ENCODE measurements at places on chromosomes 2 and 18. TPM values are rescaled to one million over a fixed set of nuclear protein-coding genes. Genes with fewer than 3 reads are reported as not detected.
A peak's percentile ranks its signal among the peaks of the same experiment; 100 is the strongest.

Gene LHCGR
- polyA plus RNA-seq: 0.38 TPM

DNA sequence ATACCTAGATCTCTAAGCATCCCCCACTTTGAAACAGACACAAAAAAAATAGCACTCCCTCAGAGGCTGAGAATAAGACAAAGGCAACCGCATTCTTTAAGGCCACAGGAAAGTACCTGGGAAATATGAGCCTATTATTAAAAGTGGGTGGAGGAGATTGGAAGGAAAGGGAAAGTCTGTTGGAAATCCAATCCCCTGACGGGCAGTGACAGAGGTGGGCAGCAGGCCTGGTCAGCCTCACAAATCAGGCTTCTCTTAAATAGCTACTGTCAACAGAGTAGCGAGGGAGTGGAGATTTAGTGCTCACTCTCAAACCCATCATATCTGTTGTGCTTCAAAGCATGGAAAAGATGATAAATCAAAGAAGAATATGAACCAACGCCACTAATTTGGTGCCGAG lies 324.4 kb downstream of the ALK start:
- DNase-seq: peak; percentile 44

DNA sequence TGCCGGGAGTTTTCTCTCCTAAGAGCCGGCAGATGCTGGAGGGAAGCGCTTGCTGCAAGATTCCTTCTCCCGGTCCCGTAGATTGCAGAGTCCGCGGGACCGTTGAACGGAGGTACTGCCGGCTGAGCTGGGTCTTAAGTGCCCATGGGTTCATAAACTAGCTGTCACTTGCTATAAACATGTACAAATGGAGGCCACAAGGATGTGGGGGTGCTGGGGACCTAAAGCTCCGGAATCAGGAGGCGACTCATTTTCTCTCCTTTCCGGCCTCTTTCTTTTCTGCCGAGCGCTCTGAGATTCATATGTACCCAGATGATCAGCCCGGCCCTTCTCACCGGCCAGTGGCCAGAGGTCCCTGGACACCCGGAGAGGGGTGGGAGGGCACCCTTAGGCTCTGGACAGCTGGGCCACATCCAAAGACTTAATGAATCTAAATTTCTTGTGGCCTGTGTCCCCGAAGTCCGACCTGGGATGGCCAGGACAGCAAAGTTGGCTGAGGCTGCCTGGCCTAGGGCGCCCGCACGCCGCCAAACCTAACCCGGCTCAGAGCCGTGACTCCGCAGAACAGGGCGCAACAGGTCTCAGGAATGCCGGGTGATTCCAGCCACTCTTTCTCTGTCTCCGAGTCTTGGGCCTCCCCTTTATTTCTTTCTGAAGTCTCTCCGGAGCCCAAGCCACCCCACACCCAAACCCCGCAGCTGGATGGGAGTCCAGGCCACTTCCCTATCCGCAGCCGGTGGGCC lies 2.4 kb upstream of the PAX3 start:
- DNase-seq: no peak

- DNase-seq: no peak
These were observed 5.7 kb upstream of the C2orf80 start for GRCh38 chr2:208195531-208195930.

- no peak for DNase-seq
These were observed 129.9 kb downstream of the PIEZO2 start for GRCh38 chr18:11019295-11020105.

GRCh38 chr2:236599059-236599458 lies 29.4 kb downstream of the ACKR3 start:
- DNase-seq: no peak

DNA sequence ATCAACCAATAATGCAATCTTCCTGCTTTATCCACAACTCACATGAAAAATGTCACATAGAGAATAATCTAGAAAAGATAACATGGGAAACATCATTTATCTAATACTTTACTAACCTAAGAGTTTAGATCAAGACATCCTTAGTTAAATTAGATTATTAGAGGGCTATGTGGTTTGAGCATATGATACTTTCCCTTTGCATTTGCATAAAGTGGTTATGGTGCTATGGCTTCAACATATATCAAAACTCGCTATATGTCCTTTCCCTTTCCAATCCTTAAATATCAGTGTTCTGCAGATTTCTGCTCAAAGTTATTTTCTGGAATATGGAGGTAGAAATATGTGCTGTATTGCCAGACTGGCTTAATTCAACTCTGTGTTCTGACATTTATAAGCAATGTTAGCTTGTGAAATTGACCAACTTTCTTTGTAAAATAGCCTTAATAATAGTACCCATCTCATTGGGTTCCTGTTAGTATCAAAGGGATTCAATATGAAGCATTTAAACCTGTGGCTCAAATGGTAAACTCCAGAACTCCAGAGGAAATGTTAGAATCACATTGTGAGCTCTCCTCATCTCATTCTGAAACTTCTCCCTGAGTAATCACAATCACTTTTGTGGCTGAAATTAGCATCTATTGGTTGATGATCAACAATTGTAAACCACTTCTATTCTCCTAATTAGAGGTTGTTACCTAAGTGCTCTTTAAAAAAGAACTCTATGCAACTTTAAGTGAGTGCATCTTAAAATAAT lies 1089.9 kb upstream of the SLC39A10 start:
- no peak for DNase-seq

- no peak for DNase-seq
These were observed 150.3 kb downstream of the SMAD7 start for GRCh38 chr18:48800466-48800865.

DNA sequence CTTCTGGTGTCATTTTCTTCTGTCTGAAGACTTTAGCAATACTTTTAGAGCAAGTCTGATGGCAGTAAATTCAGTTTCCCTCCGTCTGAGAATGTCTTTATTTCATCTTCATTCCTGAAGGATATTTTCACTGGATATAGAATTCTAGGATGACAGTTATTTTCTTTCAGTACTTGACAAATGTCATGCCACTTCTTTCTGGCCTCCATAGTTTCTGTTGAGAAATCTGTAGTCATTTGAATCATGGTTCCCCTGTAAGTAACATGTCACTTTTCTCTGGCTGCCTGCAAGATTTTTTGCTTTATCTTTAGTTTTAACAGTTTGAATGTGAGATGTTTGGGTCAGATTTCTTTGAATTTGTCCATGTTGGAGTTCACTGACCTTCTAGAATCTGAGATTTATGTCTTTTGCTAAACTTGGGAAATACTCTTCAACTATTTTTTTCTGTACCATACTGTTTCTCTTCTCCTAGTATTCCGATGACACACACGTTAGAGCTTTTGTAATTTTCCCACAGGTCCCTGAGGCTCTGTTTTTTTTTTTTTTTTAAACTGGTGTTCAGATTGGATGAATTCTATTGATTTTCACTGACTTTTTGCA lies 30.2 kb downstream of the RMND5A start:
- DNase-seq: no peak

- no peak for DNase-seq
These were observed 480.1 kb downstream of the XIRP2 start for GRCh38 chr2:167368371-167368770.
